Ovary (tissue), 10 donors: ENCODE measurements at places on chromosomes 7 and 10. TPM values are rescaled to one million over a fixed set of nuclear protein-coding genes. Genes with fewer than 3 reads are reported as not detected.
A peak's percentile ranks its signal among the peaks of the same experiment; 100 is the strongest.

GRCh38 chr7:53504914-53505313, 469.5 kb downstream of the POM121L12 start:
- H3K36me3 ChIP-seq, result no peaks in the 10 kb centered on the region
- no peak overlapping the region for H3K27ac ChIP-seq
- H3K4me3 ChIP-seq, result no peak overlapping the region

DNA sequence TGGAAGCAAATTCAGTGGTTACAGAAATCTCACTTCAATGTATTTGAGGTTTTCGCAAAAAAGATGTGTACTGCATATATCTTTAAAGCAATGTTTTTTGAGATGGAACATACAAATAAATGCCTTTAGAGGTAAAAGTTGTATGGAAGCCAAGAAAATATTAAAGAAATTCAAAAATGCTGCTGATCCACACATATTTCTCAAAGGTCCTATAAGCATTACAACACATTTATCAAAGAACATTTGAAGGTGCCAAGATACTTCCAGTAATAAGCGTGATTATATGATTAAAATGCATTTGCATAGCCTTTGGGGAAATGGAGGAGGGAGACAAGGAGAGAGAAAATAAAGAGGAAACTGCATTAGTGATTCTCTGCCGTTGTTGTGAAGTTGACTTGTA, 260.1 kb downstream of the BICC1 start:
- H3K4me1 ChIP-seq, result peaks cover 11% of the 10 kb centered on the region
- DNase-seq, result no peak
- H3K4me3 ChIP-seq, result no peak overlapping the region
- H3K27ac ChIP-seq, result no peak overlapping the region
- H3K36me3 ChIP-seq, result no peaks in the 10 kb centered on the region

ABCB4 gene
- total RNA-seq, result 0.45 TPM

GRCh38 chr10:123584419-123584775, 81.8 kb upstream of the GPR26 start:
- DNase-seq, result no peak
- H3K27ac ChIP-seq, result no peak overlapping the region
- no peaks in the 10 kb centered on the region for H3K4me1 ChIP-seq

DNA sequence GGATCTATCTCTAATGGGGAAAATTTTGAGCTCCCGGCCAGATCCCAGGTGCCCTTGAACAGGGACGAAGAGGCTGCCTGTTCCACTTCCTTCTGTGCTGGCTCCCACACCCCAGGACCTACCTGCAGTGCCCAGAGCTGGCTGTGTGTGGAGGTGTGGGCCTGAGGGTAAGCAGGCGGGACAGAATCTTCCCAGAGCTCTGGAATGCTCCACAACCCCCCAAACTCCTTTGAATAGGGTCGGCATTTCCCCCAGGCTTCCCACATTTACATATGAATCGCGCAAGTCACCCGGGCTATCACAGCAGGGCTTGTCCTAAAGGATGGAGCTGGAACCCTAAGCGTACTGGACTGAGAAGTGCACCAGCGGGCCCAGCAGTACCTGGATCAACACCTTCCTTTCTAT, 95.9 kb downstream of the DNMBP start:
- H3K27me3 ChIP-seq, result no peaks in the 10 kb centered on the region
- H3K36me3 ChIP-seq, result no peaks in the 10 kb centered on the region
- H3K4me1 ChIP-seq, result peaks cover 11% of the 10 kb centered on the region
- no peak overlapping the region for H3K27ac ChIP-seq
- no peak for DNase-seq

CFAP58 gene
- 1.2 TPM for total RNA-seq

- H3K36me3 ChIP-seq, result no peaks in the 10 kb centered on the region
- H3K4me1 ChIP-seq, result peaks cover 4% of the 10 kb centered on the region
- no peak overlapping the region for H3K4me3 ChIP-seq
- no peak overlapping the region for H3K27ac ChIP-seq
Measured at GRCh38 chr10:31757831-31758230, 170.8 kb downstream of the ARHGAP12 start.

DNA sequence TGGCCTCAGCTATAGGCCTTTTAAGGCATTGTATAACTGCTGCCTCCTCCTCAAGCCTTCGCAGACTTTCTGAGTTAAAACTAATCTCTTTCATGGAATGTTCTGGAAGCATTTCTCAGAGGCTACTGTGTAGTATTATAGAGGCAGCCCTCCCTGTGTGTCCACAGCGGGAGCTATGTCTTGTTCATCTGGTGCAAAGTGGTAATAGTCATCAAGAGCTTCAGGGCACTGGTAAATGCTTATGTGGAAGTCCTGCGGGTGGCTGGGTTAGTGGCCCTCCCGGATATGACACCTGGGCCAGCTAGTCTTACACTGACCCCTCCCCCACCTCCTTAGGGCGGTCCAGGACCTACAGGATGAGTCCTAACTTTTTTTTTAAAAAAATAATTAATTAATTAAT, 2.2 kb upstream of the ABHD11 start:
- no peaks in the 10 kb centered on the region for H3K36me3 ChIP-seq
- no peak overlapping the region for H3K4me3 ChIP-seq
- H3K27ac ChIP-seq, result no peak overlapping the region
- H3K27me3 ChIP-seq, result no peaks in the 10 kb centered on the region

- DNase-seq, result peak; percentile 67
- no peaks in the 10 kb centered on the region for H3K4me1 ChIP-seq
- peak overlapping the region; percentile 72 for H3K27ac ChIP-seq
- H3K27me3 ChIP-seq, result no peaks in the 10 kb centered on the region
- H3K36me3 ChIP-seq, result no peaks in the 10 kb centered on the region
- peak overlapping the region; percentile 55 for H3K4me3 ChIP-seq
Measured at GRCh38 chr10:68231106-68231816, 652 bp downstream of the ATOH7 start.

GRCh38 chr7:41813286-41813685, 110.4 kb upstream of the INHBA start:
- H3K27ac ChIP-seq, result no peak overlapping the region
- no peaks in the 10 kb centered on the region for H3K4me1 ChIP-seq
- DNase-seq, result no peak

- no peaks in the 10 kb centered on the region for H3K27me3 ChIP-seq
- H3K4me3 ChIP-seq, result no peak overlapping the region
- H3K4me1 ChIP-seq, result no peaks in the 10 kb centered on the region
Measured at GRCh38 chr7:45901566-45901965, 13.3 kb downstream of the IGFBP1 start.
